ENCODE measurements at places on chromosomes 6 and 20.

GRCh38 chr20:60573003-60573680 is 614.9 kb downstream of the CDH26 start:
- no peak for DNase-seq

DNA sequence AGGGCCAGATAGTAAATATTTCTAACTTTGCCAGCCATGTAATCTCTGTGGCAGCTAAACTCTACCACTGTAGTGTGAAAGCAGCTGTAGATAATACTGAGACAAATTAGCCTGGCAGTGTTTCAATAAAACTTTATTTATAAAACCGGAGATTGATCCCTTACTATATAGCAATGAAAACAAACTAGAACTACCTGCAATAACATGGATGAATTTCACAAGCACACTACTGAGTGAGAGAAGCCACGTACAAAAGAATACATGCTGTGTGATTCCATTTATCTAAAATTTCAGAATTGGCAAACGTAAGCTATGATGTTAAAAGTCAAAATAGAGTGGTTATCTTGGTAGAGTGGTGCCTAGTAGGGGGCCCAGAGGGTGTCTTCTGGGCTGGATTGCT is 198.7 kb upstream of the SGK1 start:
- no peak for DNase-seq

GRCh38 chr6:14452567-14453527 is 335.3 kb downstream of the CD83 start:
- DNase-seq, result no peak

DNA sequence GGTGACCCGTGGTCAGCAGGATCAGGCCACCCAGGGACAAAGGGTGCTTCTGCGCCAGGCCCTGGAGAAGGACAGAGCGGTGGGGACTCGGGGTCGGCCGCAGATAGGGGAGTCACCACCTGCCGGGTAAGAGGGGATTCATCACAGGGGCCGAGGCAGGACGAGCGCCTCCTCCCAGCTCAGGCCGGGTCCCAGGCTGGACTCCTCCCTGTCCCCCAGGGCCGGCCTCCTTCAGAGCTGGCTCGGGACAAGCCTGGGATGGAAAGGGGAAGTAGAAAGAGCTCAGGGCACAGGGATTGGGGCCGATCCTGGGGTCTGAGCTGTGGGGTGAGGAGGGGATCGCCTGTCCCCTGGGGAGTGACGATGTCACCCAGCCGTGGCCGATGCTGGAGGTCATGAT is 154.6 kb upstream of the PROKR2 start:
- DNase-seq, result no peak

DNA sequence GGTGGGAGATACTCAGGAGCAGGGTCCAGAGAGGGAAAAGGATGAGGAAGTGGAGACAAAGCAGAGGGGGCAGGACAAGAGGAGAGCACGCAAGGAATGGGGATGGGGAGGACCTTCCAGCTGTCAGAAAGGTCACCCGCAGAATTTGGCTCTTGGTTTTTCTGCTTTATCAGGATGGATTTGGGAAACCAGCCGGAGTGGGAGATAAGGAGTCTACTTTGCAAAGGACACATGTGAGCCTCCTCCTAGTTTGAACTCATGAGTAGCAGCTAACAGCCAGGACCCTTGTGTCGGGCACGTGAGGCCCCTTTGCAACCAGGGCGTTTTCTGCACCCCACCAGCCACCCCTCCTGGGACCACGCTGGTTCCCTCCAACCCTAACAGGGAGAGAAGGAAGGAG is 7.6 kb upstream of the MICA start:
- DNase-seq, result no peak

DNA sequence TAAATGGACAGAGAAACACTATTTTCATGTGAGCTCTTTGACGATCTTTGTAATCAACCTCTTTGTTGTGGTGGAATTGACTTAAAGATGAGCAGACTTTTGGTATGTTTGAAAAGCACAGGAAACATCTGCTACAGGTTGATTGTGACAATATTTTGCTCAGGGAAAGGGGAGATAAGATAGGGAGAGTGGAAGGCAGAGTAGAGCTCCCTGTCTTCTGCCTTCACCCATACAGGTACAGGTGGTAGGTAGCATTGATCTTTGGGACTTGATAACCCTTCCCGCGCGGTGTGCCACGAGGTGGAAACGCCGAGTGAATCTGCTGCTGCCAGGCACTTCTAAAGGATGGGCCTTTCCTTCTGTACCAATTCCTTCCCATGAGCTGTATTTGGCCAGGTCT is 183.6 kb downstream of the UTRN start:
- no peak for DNase-seq

GRCh38 chr6:27139756-27140579 is 107.5 kb upstream of the PRSS16 start:
- DNase-seq, result peak; percentile 84

- peak; percentile 63 for DNase-seq
Measured at GRCh38 chr20:18019068-18019467, 38.6 kb downstream of the OVOL2 start.

DNA sequence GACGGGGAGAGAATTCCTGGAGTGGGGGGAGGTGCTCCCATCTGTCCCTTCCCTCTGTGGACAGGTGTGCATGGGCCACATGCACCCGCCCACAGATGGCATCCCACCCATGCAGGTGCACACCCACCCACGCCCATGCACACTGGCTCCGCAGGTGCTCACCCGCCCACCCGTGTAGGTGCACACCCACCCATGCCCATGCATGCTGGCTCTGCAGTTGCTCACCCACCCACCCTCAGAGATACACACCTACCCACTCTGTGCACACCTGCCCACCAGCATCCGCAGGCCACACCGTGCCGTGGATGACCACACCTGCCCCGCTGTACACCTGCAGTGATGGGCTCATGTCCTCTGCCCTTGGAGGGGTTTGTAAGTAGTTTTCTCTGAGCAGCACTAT is 132.0 kb downstream of the PHACTR3 start:
- no peak for DNase-seq

DNA sequence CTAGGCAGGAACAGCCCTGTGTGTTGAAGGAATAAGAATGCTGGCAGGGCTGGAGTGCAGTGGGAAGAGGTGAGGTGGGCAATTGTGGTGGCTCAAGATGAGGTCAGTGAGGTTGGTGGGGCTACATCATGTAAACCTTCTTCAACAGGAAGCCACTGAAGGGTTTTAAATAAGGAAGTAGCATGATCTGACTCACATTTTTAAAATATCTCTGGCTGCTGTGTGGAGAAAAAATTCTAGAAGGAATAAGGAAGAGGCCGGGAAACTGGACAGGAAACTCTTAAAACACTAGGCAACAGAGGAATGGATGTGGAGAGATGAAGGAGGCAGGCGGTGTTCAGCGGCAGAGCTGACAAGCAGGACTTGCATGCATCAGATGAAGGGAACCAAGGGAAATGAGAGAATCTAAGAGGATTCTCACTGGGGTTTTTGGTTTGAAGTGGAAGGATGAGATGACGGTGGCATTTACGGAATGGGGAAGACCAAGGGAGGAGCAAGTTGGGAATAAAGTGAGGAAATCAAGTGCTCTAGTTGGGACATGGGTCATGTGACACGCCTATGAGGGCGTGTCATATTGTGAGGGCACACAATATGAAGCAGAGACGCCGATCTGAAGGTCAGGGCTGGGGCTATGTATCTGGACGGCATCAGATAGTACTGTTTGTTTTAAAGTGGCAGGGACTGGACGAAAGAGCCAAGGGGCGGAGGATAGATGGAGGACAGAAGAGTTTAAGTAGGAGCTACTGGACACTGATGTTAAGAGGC is 18.2 kb downstream of the TMEM242 start:
- DNase-seq, result no peak

DNA sequence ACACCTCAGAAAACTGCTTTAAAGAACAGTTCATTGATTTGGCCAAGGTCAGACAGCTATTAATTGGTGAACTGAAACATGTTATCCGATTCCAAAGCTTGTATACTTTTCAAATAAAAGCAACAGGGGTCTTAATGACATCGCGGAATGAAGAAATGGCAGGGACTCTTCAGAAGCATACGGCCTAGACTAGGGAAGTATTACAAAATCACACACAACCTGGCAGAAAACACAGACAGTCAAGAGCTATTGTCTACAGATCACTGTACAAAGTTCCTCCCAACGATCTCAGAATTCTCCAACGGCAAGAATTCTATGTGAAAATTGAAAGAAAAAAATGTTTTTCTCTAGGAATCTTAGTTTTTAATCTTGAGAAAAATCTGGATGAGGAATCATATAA is 105.5 kb downstream of the PTPRK start:
- no peak for DNase-seq

- no peak for DNase-seq
Measured at GRCh38 chr6:150291968-150292710, 76.7 kb upstream of the IYD start.

DNA sequence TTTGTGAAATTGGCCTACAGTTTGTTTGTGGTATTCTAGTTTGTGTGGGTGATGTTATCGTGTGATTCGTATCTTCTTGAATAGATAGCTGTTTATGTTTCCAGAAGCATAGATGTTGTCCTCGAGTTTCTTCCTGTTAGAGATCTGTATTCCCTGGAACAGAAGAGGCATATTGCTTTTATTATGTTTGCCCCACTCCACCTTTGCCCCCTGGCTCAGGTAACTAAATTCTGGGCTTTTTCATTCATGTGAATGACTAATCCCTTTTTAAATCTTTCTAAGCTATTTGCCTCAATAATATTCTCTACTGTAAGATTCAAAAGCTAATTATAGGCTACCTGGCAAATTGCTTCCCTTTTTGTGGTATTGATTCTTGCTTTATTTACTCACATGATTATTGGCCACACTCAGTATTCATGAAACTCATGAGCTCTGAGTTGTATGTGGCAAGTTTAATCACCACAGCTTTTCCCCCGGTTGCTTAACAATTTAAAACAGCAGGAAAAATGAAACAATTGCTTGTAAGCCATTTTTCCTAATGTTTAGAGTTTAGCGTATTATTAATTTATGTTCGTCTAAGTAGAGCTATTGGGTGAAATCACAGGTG is 12.6 kb downstream of the RNF217 start:
- no peak for DNase-seq

GRCh38 chr20:50186987-50187402 is 3.6 kb upstream of the CEBPB start:
- DNase-seq, result no peak

- no peak for DNase-seq
Measured at GRCh38 chr6:97813889-97814567, 531.0 kb upstream of the MMS22L start.

GRCh38 chr6:128259730-128260685 is 260.4 kb downstream of the PTPRK start:
- peak; percentile 19 for DNase-seq

- no peak for DNase-seq
Measured at GRCh38 chr6:5466281-5467136, 205.2 kb downstream of the FARS2 start.

DNA sequence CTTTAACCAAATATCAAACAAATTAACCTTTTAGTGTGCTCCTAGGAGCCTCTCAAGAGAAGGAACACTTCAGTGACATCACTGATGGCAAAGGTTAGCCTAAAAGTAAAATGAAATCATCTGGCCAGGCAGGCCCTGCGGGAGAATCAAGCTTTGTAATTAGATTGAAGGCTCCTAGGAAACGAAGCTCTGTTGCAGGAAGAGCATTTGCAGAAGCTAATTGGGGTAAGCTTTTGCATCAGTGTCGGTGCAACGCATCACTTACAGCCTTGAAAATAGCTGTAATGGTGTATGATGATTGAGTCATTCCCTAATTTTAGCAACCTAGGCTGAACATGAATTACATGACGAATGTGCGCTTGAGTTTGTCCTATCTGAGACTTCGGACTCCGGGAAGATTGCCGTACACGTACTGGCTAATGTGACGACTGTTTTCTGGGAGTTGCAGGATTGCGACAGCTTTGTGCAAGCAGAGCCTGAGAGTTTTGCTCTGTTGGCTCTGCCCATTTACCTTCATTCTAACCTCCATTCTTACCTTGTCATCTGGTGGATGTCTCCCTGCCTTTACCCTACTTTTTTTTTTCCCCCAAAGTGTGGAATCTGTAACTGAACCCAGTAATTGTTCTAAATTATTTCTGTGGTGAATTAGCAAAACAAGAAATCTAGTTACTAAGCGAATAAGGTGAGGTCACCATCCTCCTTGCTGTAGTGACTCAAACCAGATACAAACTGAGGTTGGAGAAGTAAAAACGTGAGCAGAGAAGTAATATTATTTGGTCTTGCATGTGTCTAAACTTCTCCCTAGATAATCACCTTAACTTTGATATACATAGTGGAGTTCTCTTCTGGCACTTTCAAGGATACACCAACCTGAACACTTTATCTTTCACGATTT is 675.9 kb upstream of the CITED2 start:
- DNase-seq, result no peak

DNA sequence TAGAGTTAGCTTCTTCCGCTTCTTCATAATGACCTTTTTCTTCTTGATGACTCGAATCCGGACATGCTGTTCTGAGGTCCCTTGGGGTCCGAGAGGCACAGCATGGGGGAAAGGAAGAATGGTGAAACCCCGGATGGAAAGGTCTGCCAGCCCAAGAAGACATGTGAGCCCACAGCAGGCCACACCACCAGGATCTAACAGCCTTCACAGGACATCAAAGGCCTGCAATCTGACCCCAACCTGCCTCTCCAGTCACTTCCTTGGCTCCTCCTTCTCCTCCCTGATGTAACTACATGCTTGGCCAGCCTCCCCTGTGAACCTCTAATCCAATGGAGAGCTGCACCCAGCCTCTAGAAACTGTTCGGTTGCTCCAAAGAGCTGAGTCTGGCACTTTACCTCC is 1.6 kb downstream of the CPXM1 start:
- DNase-seq, result no peak

DNA sequence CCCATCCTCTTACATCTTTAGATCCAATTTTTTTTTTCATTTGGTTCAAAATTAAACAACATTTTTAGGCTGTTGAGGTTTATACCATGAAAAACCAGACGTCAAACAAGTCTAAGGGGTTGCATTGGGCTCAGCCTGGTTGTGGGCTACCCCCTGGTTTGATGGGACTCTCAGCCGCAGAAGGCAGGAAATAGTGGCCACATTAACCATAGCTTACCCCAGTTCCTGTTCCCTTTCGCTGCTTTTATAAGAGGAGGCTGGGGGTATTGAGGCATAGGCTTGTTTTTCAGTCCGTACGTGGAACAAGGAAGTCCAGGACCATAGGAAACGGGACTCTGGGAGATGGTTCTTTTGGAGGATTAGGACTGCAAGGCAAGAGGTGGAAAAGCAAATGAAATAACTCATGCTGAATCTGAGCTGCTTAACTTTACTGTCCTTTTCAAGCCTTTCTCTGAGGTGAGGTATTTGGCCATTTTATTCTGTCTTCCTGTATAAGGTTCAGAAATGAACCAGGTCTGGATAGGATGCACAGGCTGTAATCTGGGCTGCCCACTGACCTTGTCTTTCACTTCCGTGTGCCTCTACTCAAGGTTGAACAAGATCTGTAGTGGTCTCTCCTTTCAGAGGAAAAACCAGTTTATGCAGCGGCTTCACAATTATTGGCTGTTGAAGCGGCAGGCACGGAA is 7.7 kb downstream of the BRPF3 start:
- DNase-seq, result peak; percentile 65

GRCh38 chr20:62741191-62741691 is 32.6 kb downstream of the NTSR1 start:
- no peak for DNase-seq

- peak; percentile 68 for DNase-seq
Measured at GRCh38 chr20:47576516-47577033, 74.9 kb downstream of the NCOA3 start.
